Epithelial cell of proximal tubule (primary cell): ENCODE measurements at places on chromosomes 3 and 15. TPM values are rescaled to one million over a fixed set of nuclear protein-coding genes. Genes with fewer than 3 reads are reported as not detected.

DNA sequence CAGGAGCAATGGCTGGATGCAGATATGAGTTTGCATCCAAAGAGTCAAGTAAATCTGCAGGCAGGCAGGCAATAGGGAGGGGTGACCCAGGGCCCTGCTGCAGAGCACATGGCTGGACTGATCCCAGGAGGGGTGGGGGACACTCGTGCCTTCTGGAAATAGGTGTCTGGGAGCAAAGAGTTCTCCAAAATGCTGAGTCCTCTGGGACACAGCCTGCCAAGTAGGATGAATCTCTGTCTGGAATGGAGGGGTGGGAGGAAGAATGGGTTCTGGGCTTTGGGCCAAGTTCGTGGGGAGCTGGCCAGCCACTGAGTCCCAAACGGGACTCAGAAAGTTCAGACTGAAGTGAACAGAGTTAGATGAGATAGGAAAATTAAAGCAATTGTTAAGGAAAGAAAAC is 214.5 kb downstream of the MTHFS start:
- DNase-seq, result no peak

DNA sequence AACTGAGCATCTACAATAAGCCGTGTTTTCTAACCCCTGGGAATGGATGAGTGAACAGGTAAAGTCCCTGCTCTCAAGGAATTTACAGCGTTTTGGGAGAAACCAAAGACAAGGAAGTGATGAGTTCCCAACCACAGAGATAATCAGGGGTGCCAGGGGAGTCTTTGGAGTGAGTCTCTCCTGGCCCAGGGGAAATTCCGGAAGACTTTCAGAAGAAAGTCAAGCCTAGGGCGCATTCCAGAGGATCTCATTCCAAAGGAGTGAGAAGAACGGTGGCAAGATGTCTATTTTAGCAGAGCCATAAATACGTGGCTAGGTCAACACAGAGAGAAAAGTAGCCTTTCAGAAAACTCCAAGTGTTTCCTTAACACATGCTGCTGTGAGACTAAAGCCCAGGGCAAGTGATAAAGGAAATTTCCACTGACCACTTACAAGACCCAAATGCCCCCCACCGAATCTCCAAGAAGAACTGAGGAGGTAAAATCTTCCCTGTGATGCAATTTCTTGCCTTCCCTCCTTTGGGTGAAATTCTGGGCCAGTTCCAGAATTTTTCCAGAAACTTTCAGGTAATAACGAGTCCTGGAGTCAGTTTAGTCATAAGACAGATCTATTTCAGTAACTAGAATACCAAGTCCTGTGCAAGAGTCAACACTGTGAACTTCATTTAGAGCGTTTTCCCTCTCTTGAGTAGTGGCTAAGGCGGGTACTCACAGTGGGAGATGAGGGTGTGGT is 437.4 kb downstream of the NR2F2 start:
- DNase-seq, result peak; percentile 69

Gene SPTBN5
- 0.51 and 0.63 TPM in 2 replicates for total RNA-seq

Gene C2CD4A
- total RNA-seq, result 0.07 and 0.35 TPM in 2 replicates

- no peak for DNase-seq
These were observed 47.3 kb upstream of the ALDH1A3 start for GRCh38 chr15:100832149-100832942.

DNA sequence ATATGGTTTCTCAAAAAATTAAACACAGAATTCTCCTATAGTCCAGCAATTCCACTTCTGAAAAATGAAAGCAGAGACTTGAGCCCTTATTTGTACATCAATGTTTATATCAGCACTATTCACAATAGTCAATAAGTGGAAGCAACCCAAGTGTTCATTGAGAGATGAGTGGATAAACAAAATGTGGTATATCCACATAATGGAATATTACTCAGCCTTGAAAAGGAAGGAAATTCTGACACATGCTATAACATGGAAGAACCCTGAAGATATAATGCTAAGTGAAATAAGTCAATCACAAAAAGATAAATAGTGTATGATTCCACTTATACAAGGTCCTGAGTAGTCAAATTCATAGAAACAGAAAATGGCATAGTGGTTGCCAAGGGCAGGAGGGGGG is 76.6 kb downstream of the MTHFS start:
- DNase-seq, result no peak

DNA sequence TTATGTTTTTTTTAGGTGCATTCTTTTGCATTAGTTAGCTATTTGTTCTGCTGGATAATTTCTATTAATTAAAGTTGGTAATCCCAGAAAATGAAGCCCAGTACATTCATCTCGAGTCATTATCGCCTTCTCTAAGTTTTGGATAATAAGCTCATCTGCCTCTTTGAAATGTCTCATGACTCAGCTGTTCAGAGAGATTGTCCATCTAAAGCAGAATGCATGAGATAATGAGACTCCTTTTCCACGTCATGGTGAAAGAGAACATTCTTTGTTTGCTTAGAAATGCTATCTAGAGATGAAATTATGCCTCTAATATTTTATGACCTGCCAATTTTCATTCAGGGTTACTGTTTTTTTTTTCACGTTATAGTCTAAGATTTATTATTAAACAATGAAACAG is 374.7 kb upstream of the GOLIM4 start:
- DNase-seq, result no peak
